Left lung (tissue), 14 donors: ENCODE measurements at places on chromosomes 5 and 9. TPM values are rescaled to one million over a fixed set of nuclear protein-coding genes. Genes with fewer than 3 reads are reported as not detected.

GRCh38 chr9:86968258-86968920 is 21.1 kb upstream of the GAS1 start:
- no peak for DNase-seq

DNA sequence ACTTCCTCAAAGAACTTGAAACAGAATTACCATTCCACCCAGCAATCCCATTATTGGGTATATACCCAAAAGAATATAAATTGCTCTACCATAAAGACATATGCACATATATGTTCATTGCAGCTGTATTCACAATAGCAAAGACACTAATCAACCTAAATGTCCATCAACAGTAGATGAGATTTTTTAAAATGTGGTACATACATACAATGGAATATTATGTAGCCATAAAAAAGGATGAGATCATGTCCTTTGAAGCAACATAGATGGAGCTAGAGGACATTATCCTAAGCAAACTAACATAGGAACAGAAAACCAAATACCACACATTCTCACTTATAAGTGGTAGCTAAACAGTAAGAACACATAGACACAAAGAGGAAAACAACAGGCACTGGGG is 28.1 kb upstream of the ZNF462 start:
- no peak for DNase-seq

- no peak for DNase-seq
These were observed 4.4 kb upstream of the COL5A1 start for GRCh38 chr9:134637241-134637640.

DNA sequence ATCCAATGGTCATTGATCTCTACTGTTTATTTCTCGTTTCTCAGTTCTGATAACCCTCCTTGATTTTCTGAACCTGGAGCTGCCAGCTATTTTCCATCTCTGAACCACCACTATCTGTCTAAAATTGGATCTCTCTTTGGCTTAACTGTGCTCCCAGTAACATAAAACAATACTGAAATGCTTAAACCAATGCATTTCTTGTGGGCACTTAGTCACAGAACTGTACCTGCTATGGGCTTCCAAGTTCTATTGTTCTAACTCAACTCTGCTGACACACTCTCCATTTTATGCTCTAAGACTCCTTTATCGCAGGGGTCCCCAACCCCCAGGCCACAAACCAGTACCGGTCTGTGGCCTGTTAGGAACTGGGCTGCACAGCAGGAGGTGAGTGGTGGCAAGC is 120.6 kb downstream of the LHFPL2 start:
- DNase-seq = no peak

The FCN1 gene
- 72.1 TPM for total RNA-seq

- DNase-seq = no peak
These were observed 56.5 kb upstream of the HAND1 start for GRCh38 chr5:154534457-154535050.

DNA sequence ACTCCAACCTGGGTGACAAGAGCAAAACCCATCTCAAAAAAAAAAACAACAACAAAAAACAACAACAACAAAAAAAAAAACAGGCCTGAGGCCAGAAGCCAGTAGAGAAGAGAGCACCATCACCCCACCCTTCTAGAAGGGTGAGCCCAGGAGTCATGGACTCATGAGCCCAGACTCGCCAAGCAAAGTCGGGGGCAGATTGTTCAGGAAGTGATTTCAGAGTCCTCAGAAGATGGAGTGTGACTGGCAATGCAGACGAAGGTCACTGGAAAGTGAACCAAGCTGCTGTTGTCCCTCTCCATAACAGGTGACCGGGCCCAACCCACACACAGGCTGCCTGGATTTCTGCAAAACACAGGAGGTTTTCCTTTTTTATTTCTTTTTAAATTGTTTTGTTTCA is 9.0 kb upstream of the WDR38 start:
- no peak for DNase-seq
